ENCODE measurements at places on chromosomes 5 and 9.

- DNase-seq = no peak
Measured at GRCh38 chr5:74196233-74196632, 444.3 kb downstream of the ENC1 start.

GRCh38 chr9:1048811-1049210 is 1.3 kb upstream of the DMRT2 start:
- no peak for DNase-seq

DNA sequence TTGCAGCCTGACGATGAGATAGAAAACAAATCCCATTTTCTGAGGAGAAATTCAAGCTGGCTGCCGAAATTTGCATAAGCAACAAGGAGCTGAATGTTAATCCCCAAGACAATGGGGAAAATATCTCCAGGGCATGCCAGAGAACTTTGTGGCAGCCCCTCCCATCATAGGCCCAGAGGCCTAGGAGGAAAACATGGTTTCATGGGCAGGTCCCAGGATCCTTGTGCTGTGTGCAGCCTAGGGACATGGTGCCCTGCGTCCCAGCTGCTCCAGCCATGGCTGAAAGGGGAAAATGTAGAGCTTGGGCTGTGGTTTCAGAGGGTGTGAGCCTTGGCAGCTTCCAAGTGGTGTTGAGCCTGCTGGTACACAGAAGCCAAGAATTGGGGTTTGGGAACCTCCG is 48.8 kb upstream of the MAN2A1 start:
- no peak for DNase-seq

GRCh38 chr5:74261866-74262265 is 378.7 kb downstream of the ENC1 start:
- no peak for DNase-seq

DNA sequence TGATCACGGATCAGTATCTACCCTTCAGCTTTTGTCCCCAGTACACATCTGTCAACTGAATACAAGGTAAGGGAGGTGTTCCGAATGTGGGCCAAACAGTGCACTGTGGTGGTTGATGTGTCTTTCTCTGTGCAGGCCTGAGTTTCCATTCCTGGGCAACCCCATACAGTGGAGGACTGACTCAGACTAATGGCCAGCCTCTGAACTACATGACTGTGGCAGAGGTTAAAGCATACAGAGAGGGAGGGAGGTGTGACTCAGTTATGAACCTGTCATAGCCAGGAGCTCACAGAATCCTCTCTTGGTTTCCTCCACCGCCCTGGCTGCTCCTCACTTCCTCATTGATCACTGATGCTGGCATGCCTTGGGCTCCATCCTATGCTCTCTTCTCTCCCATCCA is 136.4 kb upstream of the TAS2R1 start:
- DNase-seq = no peak

DNA sequence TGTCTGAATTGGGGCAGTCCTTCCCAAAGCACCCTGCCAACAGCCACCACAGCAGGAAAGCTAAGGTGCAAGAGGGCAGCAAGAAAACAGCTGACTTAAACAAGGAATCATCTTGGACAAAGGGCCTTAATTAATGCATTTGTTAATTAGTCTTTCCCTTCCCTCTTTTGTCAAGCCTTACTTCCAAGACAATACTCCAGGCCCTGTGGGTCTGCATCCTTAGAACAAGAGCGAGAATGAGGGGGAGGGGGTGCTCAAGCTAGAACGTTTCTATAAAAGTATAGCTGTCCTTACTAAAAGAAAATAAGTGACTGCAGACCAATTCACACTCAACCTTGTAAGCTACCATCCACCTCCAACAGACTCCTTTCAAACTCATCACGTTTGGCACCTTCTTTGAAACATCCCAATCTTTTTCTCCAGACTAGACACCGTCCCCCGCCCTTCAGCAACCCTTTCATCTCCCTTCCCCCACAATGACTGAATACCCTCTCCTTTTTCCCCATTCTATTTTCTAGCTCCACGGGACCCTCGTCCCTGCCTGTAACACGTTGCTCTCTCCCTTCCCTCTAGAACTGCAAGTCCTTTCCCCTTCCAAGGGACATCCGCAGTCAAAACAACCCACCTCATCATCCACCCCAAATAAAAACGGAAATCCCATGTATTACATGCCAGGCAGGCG is 85.7 kb upstream of the RNF38 start:
- no peak for DNase-seq

All from activated CD4-positive, alpha-beta T cell treated with anti-CD3 and anti-CD28 coated beads, Interleukin-2, amount 50 U/mL, for 1 hour (primary cell).